A549 (cell line): ENCODE measurements at places on chromosomes 13 and 19. TPM values are rescaled to one million over a fixed set of nuclear protein-coding genes. Genes with fewer than 3 reads are reported as not detected.

DNA sequence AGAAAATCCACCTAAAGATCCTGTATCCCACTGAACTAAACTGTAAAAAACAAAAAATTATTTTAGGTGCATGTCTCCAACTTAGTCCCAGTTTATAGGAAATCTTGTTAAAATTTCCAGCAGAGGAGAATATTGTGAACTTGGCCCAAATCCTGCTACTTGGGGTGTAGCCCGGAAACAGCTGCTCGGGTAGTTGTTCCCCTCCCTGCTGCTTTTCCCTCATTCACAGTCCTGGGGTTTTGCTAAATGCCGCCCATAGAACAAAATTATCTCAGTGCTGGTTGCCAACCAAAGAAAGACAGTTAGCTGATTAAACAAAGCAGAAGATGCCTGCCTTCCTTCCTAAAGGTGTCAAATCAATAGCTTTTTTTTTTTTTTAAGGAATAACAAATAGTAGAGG is 330.5 kb upstream of the KLF12 start:
- no peak for DNase-seq

DNA sequence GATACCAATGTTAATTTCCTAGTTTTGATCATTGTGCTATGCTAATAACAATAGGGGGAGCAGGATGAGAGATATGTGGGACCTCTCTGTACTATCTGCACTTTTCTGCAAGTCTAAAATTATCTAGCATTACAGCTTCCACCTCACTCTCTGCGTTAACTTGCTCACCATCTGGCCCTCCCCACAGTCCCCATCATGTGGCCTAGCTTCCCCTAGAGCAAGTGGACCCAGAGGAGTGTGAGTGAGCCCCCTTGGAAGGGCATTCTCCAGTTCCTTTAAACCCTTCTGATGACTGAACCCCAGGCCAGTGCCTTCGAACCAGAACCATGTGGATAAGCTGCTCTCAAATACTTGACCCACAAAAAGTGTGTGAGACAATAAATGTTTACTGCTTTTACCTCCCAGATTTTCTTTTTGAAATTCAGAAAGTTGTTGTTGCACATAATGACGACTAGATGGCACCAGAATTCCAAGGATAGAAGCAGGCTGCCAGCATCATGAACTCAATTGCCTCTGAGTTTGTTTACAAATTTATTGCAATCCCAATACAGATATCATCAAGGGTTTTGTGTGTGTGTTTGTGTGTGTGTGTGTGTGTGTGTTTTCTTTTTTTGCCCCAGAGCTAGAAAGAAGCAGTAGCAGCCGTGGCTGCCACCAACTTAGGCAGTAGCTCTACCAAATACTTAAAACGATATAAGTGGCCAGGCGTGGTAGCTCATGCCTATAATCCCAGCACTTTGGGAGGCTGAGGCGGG is 49.0 kb upstream of the ZNF780A start:
- peak; percentile 77 for DNase-seq

DNA sequence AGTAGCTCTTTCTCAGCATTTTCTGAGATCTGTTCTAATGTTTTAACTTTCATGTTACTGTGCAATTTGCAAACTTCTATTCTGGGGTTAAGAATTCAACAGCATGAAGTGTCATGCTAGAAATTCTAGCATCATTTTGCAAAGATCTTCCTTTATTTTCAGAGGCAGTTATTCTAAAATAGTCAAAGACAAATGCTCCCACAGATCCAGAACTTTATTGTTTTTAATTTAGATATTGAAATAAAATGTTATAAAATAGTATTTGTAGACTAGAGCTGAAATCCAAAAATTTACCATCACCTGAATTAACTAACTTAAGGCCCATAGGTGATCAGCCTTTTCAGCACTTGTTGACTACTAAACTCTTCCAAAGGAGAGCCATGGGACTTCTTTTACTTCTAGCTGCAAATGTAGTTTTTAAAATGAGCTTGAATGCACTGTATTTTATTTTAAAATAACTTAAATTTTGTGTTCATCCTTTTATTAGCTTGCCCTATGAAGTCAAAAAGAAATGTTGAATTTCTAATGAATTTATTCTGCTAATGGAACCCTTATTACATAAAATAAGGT is 3.2 kb downstream of the MAB21L1 start:
- no peak for DNase-seq

SIN3B gene
- 18.9 to 22.4 TPM (median 21.3 TPM) in 3 replicates for polyA plus RNA-seq
